ENCODE measurements at places on chromosomes 13 and 19. TPM values are rescaled to one million over a fixed set of nuclear protein-coding genes. Genes with fewer than 3 reads are reported as not detected.

GRCh38 chr13:90717451-90717936, 630.0 kb upstream of the MIR17HG start:
- DNase-seq = peak; percentile 31

GRCh38 chr19:17025991-17026658, 485 bp downstream of the CPAMD8 start:
- no peak for DNase-seq

DNA sequence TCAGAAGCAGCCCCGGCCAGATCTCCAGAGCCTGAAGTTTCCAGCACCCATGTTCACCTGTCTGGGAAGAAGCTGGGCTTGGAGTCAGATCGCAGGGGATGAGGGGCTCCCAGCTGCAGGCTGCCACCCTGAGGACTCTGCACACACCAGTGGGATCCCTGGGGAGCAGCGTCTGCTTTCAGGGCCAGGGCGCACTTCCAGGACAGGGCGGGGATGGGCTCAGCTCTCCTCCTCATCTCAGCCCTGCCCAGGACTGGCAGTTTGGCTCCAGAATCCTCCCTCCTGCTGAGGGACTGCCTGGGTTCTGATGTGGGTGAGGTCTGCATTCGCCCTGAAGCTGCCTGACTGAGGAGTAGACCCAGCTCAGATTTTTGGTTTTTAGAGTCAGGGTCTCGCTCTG, 3.5 kb downstream of the SLC7A9 start:
- no peak for DNase-seq

DNA sequence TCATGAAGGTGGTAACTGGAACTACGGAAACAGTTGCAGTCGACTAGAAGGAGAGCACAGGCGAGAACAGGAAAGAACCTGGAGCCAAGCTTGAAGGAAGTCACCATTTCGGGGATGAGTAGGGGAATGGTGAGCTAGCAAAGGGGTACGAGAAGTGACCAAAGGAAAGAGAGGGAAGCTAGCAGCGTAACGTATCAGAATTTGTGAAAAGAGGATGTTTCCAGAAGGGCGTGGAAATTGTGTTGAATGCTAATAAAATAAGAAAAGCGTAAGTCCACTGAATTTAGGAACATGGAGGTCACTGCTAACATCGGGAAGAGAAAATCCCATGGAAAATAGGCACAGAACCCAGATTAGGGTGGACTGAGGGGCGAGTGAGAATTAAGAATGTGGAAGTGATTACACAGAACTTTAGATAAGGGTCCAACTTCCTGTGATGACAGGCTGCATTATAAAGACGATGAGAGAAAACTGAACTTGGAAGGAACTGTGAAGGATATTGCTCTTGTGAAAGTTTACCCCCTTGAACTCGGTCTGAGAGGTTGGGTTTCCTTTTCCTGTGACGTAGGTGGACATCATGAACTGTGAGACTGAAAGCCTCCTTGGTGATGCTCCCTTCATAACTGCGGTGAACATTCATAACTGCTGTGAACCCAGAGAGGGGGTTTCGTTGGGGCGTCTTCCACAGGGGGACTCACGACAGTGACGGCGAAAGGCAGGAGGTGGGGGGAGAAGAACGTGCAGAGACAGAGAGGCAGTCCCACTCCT, 2.0 kb upstream of the FFAR2 start:
- DNase-seq = peak; percentile 24

- no peak for DNase-seq
Measured at GRCh38 chr19:33464733-33465115, 56.9 kb downstream of the PEPD start.

The B3GNT8 gene
- 0.93 TPM for total RNA-seq

The ERCC1 gene
- total RNA-seq = 98.8 TPM

The TGDS gene
- total RNA-seq = 11.7 TPM

The KLK11 gene
- total RNA-seq = not detected

The TEKTIP1 gene
- 0.49 TPM for total RNA-seq

The ZNF568 gene
- total RNA-seq = 29.8 TPM
